ENCODE measurements at places on chromosomes 2 and 18.
A peak's percentile ranks its signal among the peaks of the same experiment; 100 is the strongest.

GRCh38 chr2:128474962-128475361, 156.3 kb upstream of the HS6ST1 start:
- no peak for DNase-seq

DNA sequence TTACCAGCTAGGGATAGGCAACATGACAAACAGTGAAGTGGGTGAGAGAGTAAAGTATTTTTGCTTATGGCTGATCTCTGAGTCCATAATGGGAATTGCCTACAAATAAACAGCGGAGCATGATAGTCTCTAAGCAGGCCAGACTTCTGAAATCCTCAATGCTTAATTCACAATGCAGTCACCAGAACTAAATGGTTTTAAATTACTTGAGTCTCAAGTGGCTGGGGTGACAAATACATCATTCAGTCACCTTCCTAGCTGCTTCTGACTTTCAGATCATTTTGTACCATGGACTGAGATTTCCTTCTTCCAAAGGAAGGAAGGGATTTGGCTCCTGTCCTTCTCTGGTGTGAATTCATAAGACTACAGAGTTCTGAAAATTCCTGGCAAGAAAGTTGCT, 82.8 kb upstream of the RMP24 start:
- DNase-seq, result no peak

GRCh38 chr18:23585007-23585871, 1.1 kb downstream of the NPC1 start:
- peak; percentile 48 for DNase-seq

DNA sequence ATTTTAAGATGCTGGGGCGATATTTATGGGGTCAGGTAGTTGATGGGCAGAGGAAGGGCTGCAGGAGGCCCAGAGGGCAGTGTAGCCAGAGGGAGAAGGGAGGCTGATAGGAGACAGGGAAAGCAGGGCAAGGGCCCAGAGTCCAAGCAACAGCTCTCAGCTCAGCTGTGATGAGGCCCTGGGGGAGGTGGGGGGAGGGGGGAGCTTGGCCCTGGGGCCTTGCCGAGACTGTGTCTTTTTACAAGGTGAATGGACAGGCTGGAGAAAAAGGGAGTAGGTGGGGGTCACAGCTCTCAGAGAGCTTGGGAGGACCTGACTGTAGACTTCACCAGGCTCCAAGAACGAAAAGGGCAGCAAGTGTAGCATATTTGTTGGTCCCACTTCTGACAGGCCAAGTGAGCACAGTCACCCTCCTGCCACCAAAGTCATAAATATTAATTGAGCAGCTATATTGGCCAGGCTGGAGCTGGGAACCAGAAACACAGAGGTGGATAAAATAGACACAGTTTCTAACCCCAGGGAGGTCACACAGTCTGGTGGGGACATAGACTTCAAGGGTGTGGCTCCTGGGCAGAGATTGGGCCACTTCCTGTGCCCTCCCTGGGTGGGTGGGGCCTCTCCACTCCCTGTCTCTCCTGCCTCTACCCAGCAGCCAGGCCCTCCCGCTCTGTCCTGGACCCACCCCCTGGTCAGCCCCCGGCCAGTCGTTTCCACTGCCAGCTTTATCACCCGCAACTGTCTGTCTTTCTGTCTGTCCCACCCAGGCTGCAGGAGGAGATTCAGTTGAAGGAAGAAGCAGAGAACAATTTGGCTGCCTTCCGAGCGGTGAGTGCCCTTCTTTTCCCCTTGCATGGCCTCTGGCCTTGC, 1.4 kb downstream of the DES start:
- DNase-seq, result no peak

DNA sequence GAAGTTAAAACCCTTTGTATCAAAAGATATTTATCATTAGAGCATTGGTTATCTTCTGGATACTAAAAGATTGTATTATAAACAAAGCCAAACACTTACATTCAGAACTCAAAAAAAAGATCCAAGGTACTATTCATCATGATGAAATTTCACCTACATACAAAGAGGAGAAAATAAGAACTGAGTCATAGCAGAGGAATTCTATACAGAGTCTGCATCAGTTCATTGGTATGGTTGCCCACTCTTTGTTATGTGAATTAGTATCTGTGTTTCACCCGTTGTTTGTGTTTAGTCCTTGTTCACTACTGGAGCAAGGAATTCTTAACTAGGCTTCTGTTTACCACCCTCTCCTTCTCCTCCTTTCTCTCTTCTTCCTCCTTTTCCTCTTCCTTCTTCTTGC, 157.9 kb downstream of the LNPK start:
- DNase-seq, result peak; percentile 82

DNA sequence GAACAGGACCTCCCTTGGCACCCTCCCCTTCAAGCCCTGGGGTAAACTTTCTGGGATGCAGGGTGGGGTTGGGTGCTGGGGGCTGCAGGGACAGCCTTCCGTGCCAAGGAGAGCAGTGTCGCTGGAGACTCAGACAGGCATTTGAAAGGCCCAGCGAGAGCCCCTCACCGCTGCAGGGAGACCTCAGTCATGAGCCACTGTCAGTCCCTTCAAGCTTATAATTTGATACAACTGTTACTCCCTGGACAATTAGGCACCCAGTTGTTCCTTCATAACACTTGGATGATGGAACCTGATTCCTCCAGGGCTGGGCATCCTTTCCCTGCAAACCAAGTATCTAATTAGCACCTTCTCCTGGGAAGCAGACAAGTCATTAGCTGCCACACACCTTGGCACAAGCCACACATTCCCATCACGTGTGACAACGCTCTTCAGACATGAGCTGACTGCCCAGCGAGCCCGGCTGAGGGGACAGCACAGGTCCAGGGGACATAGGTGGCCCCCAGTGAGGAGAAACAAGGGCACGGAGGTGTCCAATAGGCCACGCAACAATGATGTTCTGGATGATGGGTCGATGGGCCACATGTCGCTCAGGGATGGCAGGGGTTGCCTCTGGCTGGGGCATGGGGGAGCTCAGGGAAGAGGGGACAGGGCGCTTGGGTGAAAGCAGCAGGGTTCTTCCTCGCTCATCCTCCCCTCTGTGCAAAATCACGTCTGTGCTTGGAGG, 59.6 kb downstream of the KCNF1 start:
- DNase-seq, result no peak

All from EL (cell line).